ENCODE measurements at places on chromosomes 2 and 18. TPM values are rescaled to one million over a fixed set of nuclear protein-coding genes. Genes with fewer than 3 reads are reported as not detected.

LHCGR gene
- not detected for total RNA-seq

DNA sequence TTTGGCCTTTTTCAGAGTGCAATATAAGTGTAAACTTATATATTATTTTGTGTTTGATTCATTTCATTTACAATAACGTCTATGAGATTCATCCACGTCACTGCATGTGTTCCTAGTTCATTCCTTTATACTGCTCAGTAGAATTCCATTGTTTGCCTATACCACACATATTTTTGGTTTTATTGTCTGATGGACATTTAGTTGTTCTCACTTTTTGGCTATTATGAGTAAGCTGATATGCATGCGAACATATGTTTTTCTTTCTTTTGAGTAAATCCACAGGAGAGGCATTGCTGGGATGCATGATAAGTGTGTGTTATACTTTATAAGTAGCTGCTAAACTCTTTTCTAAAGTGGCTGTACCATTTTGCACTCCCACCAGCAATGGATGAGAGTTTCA lies 314.8 kb upstream of the HS6ST1 start:
- no peak for DNase-seq

GRCh38 chr2:232910376-232910775 lies 40.3 kb downstream of the SNORC start:
- DNase-seq, result no peak

EML4 gene
- total RNA-seq, result 53.5 TPM

TRIM43 gene
- not detected for total RNA-seq

GRCh38 chr2:173149491-173149890 lies 73.8 kb downstream of the MAP3K20 start:
- DNase-seq, result no peak

FOXD4L1 gene
- total RNA-seq, result 0.64 TPM

DNA sequence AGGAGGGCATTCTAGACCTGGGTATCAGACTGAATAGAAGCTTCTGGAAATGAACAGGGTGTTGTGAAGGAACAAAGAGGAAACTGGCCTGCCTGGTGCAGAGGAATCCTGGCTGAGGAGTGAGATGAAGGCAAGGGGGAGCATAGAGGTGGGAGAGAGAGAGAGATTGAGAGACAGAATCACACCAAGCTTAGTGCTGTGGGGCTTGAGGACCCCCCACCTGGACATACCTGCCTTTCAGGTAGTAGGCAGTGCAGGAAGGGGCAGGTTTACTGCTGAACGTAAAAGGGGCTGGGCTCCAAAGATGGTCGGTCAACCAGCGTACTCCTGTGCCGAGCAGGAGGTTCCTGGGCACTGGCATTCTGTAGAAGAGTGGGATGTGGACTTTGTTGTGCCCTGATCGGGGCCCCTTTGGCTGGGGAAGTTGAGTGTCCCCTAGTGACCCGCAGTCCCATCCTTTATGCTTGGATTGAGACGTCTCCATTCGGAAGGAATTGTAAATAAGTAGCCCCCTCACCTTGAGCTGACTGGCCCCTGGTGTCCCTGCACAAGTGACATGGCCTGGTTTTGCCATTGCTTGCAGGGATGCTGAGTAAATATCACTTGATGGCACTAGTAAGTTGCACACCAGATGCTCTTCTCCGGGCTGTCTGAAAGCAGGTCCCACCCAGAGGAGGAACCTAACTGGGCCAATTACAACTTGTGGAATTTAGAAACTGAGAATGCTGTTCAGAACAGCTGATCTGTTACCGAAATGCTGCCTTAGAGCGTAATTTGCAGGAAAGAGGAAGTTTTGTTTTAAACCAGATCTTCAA lies 1.4 kb downstream of the UBE2F start:
- DNase-seq, result no peak

UGT1A3 gene
- total RNA-seq, result not detected

DNA sequence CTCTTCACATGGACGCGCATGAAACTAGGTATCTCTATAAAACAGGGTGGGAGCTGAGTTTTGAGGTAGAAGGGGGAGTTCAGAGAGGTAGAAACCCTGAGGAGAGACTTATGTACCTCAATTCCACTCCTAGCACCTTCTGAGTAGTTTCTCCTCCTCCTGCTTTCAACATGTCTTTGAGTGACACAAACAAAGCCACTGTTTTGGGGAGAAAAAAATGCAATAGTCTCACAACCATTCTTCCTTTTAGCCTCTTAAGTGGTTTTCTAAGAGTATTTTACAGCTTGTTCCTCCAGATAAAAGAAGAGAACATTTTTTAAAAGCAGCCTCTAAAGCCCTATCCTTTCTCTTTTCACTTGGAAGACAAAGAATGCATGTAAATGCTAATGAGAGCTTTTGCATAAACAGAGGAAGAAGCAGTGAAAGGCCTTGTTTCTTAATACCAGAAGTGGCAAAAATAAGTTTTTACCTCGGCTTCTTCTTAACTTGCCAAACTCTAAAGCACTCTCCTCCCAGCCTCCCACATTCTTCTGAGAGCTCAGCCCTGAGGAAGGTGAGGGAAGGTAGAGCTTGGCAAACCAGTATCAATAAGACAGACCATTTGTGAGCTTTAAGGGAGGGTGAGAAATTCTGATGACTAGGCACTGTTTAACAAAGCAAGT lies 1304.4 kb upstream of the ACVR2A start:
- no peak for DNase-seq

DNA sequence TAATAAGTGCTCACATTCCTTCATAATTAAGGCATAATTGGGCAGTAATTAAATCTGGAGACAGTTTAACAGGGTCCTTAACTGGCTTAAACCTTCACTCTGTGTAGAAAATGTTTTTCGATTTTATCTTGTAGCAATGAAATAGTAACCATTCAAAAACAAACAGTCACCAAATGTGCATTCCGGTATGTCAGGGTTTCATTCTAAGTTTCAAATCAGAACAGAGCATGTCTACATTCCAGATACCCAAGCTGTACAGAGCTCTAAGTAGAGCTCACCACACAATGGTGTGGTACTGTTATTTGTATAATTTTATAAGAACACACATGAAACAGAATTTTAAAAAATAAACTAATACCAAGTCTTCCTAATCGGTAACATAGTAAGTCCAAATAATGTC lies 52.6 kb downstream of the SMAD2 start:
- DNase-seq, result no peak

DNA sequence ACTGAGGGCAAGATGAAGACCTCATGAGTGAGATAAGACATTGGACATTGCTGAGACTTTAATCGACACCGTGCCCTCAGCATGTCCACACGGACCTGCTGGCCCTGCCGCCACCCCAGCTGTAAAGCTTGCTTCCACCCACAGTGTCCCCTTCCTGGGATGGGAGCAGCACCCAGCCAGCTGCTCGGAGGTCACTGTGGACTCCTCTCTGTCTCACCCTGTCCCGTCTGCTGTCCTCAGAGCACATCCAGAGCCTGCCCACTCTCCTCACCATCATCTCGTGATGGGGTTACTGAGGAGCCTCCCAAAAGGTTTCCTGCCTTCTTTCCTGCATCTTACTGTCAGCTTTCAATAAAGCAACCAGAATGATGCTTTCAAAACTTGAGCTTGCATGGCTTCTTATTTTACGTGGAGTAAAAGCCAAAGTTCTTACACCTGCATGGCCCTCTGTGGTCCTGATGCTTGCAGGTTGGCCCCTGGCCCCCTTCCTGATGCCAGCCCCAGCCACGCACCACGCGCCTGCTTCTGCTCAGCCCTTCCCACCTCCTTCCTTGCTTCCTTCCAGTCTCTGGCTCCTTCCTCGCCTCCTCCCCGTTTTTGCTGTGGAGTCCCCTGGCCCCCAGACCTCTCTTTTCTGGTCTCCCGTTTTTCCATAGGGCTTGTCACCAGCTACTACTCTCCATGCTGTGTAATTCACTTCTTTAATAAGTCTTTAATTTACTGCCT lies 67.0 kb downstream of the DGKD start:
- DNase-seq, result no peak

DNA sequence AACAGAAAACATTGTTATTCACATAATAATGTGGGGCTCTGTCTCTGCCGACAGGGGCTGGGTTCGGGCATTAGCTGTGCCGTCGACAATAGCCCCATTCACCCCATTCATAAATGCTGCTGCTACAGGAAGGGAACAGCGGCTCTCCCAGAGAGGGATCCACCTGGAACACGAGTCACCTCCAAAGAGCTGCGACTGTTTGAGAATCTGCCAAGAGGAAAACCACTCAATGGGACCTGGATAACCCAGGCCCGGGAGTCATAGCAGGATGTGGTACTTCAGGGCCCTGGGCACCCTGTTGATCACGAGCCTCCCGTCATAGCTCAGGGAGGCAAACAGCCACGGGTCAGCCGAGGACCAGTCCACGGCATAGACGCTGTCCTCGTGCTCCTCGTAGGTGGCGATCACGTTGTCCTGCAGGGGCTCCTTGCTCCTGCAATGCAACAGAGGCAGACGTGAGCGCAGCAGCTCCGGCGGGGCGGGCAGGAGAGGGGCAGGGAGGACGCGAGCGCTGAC lies 188.5 kb downstream of the EIPR1 start:
- DNase-seq, result no peak

CRACDL gene
- 1.1 TPM for total RNA-seq

DNA sequence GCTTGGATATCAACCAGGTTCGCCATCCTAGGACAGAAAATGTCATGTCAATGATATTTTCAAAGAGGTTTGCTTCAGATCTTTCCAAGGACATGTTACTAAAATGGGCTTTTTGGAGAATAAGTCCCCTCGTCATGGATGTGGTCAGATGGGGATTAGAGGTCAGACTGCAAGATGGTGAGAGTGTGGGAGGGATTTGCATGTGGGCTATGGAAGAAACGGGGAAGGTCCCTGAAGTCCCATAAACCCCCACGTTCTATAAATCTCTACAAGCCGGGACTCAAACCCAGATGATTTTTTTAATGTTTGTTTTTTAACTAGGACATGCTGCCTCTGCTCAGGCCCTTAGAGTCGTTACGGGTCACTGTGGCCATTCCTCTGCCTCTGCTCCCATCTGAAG lies 37.7 kb upstream of the IGFBP5 start:
- no peak for DNase-seq
